T-cell (primary cell): ENCODE measurements at places on chromosomes 1 and 21.
A peak's percentile ranks its signal among the peaks of the same experiment; 100 is the strongest.

DNA sequence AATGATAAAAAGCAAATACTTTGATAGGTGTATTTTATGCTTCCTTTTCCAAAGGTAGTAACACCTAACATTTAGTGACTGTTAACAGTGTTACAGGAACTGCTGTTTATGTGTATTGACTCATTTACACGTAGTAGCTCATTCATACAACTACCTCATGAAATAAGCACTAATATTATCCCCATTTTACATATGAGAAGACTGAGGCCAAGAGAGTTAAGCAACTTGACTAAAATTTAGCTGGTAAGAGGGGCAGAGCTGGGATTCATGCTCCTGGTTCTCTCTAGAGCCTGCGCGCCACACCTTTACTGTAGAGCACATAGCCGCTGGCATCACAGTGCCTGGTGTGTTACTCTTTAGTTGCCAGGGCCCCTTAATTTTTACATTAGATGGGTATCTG lies 11.3 kb downstream of the ZBTB40 start:
- DNase-seq = no peak

DNA sequence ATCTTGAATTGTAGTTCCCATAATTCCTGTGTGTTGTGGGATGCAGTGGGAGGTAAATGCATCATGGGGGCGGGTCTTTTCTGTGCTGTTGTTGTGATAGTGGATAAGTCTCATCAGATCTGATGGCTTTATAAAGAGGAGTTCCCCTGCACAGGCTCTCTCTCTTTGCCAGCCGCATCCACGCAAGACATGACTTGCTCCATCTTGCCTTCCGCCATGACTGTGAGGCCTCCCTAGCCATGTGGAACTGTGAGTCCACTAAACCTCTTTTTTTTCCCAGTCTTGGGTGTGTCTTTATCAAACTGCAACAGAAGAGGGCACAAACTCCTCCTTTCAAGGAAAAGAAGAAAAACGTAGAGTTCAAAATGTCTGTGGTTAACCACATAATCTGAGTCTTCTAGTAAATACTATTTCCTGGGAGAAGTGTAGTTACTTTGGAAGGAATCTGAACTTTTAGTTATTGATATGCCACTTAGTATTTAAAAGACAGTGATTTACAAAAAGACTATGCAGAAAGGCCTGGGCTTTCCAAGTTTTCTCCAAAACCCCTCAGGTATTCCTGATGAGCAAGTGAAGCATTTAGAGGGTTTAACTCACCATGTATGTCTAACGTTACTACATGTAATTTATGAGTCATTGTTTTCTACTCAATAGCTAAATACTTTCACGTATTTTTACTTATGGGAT lies 10.0 kb downstream of the ADAMTS1 start:
- DNase-seq = no peak

DNA sequence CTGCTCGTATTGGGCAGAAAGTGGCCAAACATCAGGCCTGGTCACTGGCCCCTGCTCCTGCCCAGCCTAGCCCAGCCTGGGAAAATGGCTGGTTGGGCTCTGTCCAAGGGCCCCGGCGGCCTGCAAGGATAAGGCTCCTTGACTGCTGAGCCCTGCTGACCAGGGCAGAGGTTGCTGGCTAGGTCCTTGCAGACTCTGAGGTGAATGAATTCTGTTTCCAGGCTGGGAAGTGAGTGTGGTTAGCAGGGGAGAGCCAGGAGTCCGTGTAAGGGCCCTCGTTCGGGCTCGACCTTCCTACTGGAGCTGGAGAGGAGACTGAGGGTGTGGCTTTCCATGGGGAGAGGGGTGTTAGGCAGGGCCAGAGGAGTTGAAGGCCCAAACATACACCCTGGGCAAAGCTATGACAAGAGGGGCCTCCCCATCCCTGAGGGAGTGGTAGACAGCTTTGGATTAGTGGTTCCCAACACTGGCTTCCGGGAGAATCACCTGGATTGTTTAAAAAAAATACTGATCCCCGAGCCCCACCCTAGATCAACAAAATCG lies 20.6 kb downstream of the CSF1 start:
- no peak for DNase-seq

DNA sequence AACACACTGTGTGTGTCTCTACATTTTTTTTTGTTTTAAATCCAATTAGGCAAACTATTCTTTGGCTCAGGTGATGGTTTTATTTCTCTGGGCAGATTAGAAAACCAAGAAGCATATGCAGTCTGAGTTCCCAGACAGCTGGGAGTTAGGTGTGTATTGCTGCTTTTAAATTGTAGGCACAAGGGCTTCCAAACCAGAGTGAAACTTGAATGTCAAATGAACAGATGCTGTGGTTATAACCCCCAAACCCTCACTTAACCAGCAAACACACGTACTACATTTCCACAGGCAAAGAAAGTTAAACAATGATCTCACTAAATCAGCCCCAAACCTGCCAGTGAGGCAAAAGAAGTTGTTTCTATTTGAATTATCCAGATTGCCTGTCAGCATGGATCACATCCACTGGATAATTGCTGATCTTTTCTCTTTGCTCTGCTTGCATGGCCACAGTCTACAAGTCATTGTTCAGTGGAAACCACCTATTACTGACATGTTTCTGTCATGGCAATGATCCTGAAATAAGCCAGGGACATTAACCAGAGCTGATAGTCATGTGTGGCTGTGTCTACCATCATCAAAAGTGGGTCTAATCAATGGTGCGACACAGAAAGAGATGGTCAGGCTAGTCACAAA lies 576.5 kb upstream of the PLXNA2 start:
- no peak for DNase-seq

- DNase-seq = no peak
Observed at GRCh38 chr1:71706029-71706671, 576.2 kb downstream of the NEGR1 start.

- no peak for DNase-seq
Observed at GRCh38 chr21:41367301-41367944, 5.6 kb downstream of the MX2 start.

DNA sequence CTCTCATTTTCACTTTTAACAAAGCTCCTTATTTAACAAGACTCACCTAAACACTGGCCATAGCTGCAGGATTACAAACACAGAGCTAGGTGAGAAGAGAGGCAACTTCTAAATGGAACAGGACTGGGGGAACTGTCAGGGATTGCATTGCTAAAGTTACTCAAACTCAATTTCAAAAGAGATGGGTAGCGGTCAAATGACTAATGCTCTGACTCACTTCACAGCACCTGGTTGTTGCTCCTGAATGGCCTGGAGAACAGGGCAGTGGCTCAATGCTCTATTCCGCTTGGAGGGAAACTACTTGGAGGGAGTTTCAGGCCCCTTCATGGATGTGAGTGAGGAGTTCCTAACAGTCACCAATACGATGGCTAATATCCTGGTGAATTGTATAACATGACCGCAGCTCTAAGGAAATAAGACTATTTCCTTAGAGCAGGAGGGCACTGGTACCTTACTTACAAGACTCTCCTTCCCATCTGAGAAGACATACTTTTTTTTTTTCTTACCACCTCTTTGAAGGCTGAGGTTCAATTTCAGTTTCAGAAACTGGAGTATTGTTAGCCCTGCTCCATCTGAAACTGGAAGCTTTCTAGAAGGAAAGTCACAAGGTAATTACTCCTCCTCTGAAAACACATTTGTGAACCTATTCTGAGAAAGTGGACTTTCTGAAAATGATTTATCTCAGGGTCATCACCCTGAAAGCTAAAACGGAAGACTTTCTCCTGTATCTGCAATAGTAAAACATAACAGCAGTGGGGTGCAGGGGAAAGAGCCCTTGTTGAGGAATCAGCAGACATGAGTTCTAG lies 9.5 kb downstream of the DPT start:
- no peak for DNase-seq

- DNase-seq = no peak
Observed at GRCh38 chr1:245197121-245197520, 42.3 kb downstream of the KIF26B start.

DNA sequence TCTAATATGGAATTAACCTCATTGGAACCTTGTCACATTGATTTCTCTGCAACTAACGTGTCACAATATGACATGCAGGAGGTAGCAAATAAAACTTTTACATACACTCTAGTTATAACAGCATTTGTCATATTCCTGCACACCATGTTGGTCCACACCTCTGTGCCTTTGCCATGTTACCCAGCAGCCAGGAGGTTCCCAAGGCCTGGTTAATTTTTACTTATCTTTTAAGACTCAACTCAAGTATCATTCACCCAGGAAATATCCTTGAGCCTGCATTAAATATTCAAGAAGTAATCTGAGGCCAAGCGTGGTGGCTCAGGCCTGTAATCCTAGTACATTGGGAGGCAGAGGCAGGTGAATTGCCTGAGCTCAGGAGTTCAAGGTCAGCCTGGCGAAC lies 447.2 kb upstream of the NR5A2 start:
- no peak for DNase-seq

DNA sequence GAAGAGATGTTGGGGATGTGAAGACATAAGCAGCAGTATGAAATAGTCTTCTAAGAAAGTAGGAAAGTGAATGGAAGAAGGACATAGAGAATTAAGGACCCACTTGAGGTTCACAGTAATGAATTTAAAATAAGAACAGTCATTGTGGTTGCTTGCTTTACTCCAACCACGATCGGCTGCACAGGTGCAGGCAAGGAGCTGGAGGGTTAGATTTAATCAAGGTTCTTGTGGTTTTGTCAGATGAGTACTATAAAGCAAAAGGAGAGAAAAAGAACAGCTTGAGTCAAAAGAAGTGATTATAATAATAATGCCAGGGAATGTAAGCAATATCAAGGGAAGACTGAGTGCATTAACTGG lies 46.1 kb upstream of the RBM34 start:
- peak; percentile 48 for DNase-seq

DNA sequence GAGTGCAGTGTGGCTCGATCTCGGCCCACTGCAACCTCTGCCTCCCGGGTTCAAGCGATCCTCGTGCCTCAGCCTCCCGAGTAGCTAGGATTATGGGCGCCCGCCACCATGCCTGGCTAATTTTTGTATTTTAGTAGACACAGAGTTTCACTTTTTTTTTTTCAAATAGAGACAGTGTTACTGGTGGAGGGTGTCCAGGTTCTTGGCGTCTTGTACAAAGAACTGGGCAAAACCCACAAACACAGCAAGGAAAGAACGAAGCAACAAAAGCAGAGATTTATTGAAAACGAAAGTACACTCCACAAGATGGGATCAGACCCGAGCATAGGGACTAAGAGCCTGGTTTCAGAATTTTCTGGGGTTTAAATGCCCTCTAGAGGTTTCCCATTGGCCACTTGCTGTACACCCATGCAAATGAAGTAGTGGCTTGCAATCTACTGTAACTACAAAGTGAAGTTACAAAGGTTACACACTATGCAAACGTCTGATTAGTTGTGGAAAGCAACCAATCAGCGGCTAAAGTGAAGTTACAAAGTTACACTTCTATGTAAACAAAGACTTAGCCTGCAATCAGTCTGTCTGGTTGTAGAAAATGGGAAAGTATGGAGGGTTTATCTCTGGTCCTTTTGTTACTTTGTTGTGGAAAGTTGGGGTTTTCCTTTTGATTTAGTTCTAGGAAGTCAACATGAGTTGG lies 199.1 kb downstream of the DYRK1A start:
- no peak for DNase-seq

DNA sequence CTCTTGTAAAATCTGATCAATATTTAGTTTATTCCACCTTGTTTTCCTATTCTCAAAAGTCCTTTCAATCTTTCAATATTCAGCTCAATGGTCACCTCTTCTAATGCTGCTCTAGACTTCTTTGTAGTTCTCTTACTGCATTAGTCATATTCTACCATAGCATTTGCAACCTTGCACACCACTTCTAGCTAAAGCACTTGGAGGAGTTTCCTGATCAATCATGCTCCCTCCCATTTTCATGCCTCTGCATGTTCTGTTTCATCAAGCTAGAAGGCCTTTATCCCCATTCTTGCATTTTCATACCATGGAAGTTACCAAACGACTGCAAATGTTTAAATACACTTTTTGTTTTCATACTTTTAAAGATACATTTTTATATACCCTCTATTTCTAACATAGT lies 72.1 kb downstream of the SLC5A9 start:
- DNase-seq = no peak

GRCh38 chr1:230375147-230375546 lies 51.0 kb downstream of the PGBD5 start:
- no peak for DNase-seq
